GM23248 (cell line): ENCODE measurements at places on chromosomes 3 and 15.

DNA sequence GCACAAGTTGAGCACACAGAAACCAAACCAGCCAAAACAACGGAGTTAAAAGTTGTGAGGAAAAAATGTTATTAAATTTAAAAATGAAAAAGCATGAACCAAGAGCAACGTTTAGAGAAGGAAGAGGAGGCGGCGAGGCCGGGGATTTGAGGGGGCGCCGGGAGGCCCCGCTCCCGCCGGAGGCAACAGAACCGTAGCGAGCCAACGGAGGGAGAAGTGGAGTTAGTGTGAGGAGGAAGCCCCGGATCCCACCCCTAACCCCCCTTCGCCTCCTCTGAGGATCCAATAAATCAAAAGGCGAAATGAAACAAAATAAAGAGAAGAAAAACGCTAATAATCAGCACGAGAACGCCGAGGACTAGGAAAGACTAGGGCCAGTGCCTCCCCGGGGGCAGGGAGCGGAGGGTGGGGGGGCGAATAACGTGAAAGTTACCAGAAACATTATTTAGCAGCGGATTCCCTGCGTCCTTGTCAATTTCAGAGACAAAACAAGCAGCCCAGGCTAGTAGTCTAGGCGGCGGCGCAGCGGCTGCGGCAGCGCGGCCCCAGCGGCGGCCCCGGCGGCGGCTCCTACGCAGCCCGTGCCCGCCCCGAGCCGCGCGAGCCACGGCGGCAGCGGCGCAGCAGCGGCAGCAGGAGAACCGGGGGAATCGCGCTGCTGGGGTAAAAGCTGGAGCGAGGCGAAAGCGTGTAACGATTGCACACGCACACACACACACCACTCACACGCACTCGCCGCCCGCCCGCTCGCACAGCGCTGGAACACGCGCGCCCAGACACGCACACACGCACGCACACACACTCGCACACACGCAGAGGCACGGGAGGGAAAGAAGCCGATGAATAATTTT is 1.7 kb downstream of the MEIS2 start:
- peak; percentile 81 for DNase-seq

DNA sequence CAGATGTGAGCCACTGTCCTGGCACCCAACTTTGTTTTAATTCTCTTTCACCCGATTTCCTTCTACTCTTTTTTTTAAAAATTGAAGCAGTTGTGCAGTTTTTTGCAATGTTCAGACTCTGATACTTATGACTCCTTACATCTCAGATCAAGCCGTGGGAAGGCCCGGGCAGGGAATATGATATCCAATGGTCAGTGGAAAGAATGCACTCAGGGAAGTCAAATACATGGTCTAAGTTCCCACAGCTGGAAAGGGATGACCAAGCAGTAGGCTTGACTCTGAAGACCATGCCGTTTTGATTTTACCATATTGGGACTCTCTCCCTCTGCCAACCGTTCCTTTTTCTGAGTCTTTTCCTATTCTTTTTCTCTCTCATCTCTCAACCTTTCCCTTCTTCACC is 157.2 kb downstream of the RPLP1 start:
- no peak for DNase-seq

DNA sequence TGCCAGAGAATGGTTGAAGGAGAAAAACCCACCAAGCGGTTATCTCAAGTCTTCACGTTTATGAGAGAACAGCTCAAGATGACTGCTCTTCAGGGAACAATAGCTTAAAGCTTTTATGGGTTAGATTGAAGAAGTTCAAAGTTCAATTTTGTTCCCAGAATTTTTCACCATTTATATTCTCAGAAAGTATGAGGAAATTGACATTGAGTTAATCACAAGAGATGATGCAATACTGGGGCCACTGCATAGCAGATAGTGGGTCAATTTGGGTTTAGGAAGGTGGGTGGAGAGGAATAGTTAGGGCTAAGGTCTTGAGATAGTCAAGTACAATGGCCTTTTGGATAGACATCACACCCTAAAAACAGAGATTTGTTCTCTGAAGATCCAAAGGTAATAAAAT is 539.3 kb downstream of the SQOR start:
- DNase-seq: no peak

DNA sequence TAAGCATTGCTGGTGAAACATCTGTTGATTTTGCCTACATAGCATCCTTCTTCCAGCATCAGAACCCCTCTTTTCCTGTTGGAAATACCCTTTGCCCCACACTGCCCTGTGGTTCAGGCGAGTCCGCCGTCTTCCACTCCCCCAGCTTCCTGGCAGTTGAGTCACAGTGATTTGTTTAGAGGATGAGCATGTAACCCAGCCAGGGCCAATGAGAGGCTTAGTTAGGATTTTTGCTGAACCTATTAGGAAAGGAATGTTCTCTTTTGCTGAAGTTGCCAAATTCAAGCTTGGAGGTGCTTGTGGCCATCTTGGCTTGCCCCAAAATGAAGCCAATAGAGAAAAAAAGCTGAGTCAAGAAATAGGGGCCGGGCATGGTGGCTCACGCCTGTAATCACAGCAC is 19.0 kb upstream of the MEX3B start:
- DNase-seq: peak; percentile 26

DNA sequence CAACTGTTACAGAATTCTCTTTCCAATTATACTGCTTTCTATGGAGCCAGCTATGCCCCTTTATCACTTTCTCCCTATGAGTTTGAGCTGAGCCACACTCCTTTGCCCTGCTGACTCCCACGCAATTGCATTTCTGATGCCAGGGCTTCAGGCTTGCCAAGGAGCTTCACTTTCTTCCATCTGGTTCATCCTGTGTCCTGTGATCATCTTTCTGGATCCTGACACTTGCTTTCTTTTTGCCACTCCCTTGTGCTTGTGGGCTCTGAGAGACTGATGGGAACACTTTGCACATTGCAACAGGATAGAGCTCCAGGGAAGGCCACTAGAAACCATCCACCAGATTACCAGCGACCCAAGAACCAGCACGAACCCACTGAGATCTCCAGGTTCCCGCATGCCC is 77.0 kb upstream of the SEC13 start:
- DNase-seq: peak; percentile 27

DNA sequence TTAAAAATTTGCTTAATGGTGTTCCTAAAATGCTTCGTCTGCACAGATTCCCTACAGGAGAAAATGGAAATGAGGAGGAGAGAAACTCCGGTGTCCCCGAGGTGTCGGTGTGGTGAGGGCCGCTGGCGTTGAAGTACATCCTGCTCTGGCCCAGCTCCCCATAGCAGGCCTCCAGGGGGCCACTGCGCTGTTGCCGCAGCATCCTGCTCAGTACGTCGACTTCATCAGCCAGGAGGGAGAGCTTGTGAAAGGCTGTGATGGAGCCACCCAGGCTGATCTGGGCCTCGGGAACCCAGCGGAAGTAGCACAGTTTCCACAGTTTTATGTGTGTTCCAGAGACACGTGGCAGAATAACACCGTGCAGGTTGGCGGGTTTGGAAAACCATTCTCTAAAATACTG is 37.8 kb downstream of the FAN1 start:
- DNase-seq: no peak

DNA sequence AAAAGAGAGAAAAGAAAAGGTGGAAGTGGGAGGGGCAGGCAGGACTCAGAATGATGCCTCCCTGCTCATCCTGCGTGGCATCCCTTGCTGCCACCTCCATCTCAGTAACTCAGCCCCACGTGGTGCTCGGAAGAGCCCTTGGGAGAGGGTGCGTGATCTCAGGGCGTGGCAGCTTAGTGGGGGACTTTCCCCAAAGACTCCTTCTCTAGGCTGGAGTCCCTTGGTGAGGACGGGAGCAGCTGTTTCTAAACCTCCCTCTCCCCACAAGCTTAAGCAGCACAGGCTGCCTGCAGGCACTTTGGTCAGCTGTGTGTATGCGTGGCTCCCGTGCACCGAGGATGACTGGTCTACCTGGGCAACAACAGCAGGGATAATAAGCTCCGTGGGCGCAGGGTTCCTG is 7.4 kb upstream of the ANPEP start:
- DNase-seq: peak; percentile 78

- DNase-seq: no peak
Observed at GRCh38 chr3:62662677-62663076, 212.5 kb downstream of the CADPS start.

DNA sequence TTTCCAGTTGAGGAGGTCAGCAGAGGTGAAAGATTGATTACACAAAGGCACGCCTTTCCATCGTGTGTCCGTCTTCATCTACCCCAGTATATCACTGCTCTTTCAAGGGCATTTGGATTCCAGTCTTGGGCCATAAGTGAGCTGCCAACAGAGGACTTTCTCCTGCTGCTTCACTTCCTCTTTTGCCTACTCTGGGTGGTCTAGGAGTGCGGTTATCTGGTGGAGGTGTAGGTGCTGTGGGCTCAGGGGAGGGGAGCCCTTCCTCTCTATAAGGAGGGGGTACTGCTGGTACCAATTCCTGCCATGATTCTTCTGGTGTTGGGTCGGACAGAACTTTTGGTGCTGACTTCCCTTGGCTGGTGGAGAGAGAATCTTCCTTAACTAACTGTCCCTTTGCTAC is 83.1 kb upstream of the VEPH1 start:
- DNase-seq: no peak

GRCh38 chr15:87207990-87208580 is 1048.5 kb downstream of the NTRK3 start:
- peak; percentile 7 for DNase-seq

GRCh38 chr3:133115176-133115575 is 77.0 kb downstream of the TMEM108 start:
- no peak for DNase-seq

- DNase-seq: peak; percentile 95
Observed at GRCh38 chr3:30342318-30343060, 263.9 kb upstream of the TGFBR2 start.

- DNase-seq: no peak
Observed at GRCh38 chr15:101122266-101122665, 129.6 kb downstream of the CHSY1 start.

- no peak for DNase-seq
Observed at GRCh38 chr15:28127036-28127435, 27.9 kb upstream of the OCA2 start.

GRCh38 chr15:92625251-92625980 is 30.2 kb downstream of the FAM174B start:
- DNase-seq: peak; percentile 51

DNA sequence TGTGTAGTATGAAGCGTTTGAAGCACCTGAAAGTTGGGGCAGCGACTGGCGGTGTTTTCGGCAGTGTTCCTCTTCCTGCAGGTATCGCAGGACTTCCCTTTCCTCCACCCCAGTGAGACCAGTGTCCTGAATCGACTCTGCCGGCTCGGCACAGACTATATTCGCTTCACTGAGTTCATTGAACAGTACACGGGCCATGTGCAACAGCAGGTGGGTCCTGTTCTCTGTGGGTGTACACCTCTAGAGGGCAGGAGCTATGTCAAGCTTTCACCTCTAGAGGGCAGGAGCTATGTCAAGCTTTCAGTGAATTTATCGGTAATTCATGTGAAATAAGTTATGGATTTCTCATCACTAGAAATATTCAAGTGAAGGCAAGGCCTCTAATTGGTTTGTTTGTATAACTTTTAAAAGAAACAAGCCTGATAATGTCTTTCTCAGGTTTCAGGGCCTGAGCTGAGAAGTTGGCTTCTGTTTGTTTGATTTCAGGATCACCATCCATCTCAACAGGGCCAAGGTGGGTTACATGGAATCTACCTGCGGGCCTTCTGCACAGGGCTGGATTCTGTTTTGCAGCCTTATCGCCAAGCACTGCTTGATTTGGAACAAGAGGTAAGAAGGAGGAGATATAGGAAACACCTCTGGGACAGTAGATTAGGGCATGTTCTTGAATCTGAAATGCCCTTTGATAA is 5.3 kb downstream of the TUBGCP4 start:
- DNase-seq: peak; percentile 61

GRCh38 chr3:13047296-13048165 is 25.7 kb downstream of the IQSEC1 start:
- no peak for DNase-seq

DNA sequence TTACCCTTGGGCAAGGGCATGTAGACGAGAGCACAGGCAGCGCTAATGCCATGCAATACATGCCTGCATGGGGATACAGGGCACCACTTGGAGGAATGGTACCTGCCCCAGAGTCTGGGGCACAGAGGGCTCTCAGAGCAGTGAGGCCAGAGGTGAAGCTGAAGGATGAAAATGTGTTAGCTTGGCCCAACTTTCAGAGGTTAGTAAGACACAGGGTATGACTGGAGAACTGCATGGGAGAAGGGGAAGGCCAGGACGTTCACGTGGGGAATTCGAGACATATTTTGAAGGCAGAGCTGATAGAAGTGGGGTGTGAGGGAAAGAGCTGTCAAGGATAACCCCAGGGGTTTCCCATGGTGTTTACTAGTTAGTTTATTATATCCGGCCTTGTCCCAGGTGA is 19.6 kb downstream of the CSRNP1 start:
- DNase-seq: no peak
